ENCODE measurements at places on chromosomes 16 and 17.
A peak's percentile ranks its signal among the peaks of the same experiment; 100 is the strongest.

DNA sequence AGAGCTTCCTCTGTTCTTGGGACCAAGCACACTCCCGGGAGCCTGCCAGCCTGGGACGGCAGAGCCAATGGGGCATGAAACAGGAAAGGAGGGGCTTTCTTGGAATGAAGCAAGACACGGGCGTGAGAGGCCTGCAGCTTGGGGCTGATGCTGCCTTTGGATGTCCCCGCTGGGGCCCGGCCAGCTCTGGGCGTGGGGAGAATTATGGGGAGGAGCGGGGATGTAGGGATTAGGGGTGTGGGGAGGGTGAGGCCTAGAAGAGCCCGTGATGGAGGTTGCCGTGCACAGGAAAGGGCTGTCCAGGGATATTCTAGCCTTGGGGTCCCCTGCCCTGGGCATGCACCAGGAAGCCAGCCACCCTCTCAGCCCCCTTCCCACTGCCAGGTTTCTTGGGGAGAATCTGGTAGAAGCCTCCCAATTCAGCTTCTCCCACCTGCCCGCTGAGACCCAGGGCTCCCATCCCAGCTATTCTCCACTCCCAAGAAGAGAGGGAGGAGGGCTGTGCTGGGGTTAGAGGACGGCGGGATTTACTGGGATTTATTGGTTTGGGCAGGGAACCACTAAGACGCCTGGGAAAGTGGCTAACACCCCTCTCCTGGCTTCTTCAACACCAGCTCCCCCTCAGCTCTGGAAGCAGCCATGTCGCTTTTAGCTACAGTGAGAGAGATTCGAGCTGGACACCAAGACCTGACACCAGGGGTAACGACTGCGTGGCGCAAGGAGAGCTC lies 20.0 kb upstream of the NXPH3 start:
- DNase-seq = no peak

- no peak for DNase-seq
Measured at GRCh38 chr16:17313085-17313611, 157.6 kb downstream of the XYLT1 start.

DNA sequence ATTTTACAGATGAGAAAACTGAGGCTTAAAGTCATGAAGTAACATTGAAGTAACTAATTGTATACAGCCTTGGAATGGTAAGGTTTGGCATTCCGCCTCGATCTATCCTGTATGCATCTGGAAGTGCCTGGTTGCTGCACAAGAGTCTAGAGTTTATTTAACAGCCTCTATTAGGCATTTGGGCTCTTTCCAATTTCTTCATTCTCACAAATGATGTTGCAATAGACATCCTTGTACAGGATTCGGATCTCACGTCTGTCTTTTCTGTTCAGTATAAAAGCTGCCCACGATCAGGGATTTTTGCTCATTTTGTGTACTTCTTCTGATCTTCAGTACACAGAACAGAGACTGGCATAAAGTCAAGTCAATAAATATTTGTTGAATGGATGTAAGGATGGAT lies 100.5 kb downstream of the AIPL1 start:
- no peak for DNase-seq

DNA sequence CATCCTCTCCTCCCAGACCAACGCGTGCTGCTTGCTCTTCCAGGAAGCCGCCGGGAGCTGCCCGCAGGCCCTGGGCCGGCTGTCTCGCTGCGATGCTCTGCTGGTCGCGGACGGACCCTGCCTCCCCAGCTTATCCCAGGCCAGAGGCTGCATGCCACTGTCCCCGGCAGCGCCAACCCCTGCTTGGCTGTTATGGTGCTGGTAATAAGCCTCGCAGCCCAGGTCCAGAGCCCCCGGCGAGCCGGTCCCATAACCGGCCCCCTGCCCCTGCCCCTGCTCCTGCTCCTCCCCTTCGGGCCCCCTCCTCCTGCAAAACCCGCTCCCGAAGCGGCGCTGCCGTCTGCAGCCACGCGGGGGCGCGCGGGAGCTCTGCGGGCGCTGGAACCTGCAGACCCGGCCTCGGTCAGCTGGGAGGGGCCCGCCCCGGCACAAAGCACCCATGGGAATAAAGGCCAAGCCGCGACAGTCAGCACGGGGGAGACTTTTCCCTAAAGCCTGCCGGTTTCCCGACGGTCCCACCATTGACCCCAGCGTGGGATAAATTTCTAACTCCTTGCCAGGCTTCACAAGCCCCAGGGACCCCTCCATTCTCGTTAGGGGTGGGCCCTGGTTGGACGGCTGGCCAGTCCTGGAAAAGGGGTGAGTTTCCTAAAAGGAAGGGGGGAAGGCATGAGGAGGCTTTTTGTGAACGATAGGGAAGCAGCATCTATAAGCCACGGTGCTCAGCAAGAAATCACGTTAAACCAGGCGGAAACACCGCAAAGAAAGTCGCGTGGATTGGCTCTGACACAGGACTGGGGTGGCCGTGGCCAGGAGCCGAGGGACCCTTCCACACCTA lies 11.2 kb downstream of the ENPP7 start:
- peak; percentile 81 for DNase-seq

- DNase-seq = no peak
Measured at GRCh38 chr17:10046786-10047785, 142.0 kb upstream of the RCVRN start.

DNA sequence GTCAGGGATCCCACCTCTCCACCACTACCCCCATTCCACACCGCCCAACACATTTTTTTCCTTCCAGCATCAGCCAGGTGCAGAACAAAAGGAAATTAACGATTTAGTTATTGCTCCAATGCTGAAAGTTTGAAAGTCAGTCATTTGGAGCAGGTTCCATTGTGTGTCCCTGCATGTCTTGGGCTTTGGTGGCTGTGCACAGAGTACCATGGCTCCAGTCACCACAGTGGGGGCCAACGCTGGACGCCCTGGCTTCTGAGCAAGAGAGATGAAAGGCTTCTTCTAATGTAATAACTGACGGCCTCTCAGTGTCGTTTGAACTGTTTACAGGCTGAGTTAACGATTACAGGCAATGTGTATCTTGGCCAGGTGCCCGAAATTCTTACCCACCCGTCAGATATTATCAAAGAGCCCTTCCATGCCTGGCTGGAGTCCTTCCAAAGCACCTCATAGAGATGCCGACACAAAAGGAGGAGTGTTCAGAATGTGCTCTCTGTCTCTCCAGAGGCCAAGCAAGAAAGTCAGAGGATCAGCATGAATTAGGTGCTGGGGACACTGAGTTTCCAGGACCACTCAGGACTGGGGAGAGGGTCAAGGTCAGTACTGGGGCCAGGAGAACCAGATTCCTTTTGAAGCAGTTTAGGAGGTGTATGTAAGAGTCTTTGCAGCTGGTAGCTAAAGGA lies 25.9 kb downstream of the RNF43 start:
- DNase-seq = peak; percentile 87

- peak; percentile 32 for DNase-seq
Measured at GRCh38 chr17:59149841-59150511, 5.0 kb downstream of the SKA2 start.

DNA sequence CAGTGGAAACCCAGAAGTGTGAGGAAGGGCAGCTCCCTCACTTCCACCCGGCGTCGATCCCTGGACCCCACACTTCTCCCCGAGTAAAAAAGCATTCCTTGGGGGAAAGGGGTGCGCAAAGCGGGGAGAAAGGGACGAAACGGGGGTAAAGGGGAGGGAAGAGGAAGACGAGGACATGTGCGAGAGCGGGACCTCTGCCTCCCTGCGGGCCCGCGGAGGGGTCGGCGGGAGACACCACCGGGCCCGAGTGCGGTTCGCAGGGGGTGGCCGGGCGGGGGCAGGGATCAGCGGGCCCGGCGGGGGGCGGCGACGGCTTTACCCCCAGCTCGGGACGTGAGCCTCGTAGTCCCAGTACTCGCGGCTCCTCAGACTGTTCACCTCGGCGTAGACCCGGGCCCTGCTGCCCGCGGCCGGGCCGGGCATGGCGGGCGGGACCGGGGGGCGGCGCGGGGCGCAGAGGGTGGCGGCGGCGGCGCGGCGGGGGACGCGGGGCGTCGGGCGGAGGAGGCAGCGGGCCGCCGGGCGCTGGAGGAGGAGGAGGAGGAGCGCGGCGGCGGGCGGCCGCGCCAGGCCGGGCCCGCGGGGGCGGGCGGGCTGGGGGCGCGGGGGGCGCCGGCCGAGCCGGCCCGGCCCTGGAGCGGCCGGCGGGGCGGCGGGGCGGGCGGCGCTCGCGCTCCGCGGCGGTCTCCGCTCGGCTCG lies 443 bp downstream of the CSNK2A2 start:
- peak; percentile 12 for DNase-seq

DNA sequence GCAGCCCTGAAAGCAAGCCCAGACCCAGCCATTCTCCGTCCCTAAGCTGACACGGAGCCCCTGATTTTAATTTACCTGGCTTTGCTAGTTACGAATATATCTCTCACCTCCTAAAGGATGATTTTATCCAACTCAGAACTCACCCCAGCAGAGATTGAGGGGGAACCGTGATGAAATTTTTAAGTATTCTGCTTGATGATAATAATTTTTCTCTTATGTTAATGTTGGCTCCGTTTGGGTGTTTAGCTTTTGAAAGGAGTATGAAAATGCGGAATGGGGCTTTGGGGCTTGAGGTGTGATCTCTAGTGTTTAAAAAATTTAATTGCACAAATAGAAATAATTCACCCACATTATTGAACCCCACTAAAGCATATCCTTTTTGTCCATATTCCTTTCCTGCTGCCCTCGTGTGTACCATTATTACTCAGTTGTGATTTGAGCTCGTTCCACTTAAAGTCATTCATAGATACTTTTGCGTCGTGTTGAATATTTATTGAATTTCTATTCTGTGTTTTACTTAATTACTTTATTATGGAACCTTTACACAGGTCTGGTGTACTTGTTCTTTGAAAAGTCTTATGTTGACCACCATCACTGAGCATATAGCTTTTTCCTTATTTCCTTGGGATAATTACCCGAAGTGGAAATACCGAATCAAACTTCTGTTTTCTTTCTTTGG lies 775 bp downstream of the PRPSAP2 start:
- no peak for DNase-seq

DNA sequence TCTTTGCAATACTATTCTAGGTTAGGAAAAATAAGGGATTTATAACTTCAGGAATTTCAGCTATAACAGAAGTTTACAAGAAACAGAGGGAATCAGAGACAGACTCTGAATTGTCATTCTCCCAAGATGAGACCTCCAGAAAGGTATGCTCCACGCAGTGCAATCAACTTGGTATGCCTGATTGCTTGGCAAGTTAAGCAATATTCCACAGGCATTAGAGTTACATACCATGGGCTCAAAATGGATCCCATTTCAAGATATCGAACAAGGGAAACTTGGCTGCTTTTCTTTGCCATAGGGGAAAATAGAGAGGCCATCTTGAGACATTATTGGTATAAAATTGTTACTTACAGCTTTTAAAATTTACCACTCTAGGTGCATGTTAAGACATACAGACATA lies 615.6 kb upstream of the SOX9 start:
- no peak for DNase-seq

- DNase-seq = no peak
Measured at GRCh38 chr17:6691546-6691945, 21.6 kb downstream of the SLC13A5 start.

Data from HAP-1 (cell line).